CD4-positive, alpha-beta T cell treated with Interleukin-17A for 1 hour (primary cell): ENCODE measurements at places on chromosomes 6 and 20.

- no peak for DNase-seq
Observed at GRCh38 chr6:136063096-136063495, 187.0 kb downstream of the MTFR2 start.

GRCh38 chr6:9233686-9234085 is 798.3 kb upstream of the SLC35B3 start:
- DNase-seq = no peak

- DNase-seq = peak; percentile 83
Observed at GRCh38 chr6:137389150-137389704, 105.0 kb downstream of the OLIG3 start.

DNA sequence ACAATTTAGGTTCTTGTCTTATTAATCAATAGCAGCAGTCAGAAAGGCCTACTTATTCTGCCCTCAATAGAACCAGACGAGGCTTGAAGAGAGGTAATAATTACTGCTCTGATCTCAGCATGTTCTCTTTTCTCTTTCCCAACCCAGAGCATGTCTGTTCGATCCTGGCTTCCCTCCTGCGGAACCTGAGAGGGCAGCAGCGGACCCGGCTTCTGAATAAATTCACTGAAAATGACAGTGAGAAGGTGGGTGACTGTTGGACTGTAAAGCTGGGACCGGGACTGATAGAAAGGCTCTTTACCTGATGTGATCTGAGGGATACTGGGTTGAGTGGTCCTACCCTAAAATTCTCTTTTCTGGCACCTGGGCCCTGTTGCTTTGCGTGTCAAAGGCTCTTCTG is 63.0 kb upstream of the VSTM2L start:
- DNase-seq = no peak

DNA sequence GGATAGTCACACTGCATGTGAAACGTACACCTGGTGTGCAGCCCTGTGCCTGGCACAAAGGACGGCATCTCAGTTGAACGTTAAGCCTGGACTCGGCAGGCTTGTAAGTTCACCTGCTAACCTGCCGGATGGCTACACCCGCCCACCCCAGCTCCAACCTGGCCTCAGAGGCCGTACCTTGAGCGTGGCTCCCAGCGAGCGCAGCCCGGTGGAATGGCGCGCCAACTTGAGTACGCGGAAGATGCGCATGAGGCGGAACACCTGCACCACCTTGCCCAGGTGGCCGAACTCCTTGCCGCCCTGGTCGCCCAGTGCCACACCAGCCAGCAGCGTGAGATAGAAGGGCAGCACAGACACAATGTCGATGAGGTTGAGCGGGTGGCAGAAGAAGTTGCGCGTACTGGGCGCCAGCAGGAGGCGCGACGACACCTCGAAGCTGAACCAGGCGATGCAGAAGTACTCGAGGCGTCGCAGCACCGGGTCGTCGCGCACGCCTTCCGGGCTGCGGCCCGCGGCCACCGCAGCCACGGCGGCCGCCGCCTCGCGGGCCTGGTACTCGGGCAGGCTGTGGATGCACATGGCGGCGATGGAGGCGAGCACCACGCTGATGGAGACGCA is 3.3 kb downstream of the KCNS1 start:
- DNase-seq = peak; percentile 47

- DNase-seq = no peak
Observed at GRCh38 chr6:161198783-161199460, 74.9 kb downstream of the AGPAT4 start.

DNA sequence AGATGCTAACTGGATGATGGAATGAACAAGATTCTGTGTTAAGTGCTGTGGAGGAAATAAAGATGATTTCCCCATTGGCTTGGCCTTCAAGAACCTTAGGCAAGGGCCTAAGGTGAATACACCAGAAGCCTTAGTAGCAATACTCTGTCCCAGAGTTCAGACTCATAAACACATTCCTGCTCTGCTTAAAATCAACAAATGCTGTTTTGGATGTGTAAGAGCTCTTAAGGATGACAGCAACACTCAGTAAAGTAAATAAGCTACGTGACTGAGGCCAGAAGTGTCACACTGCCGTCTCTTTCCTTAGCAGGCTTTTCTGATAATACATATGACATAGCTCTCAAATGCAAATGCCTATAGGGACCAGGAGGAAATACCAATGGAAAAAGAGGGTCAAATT is 90.6 kb downstream of the EYA2 start:
- DNase-seq = no peak

GRCh38 chr20:35451295-35451694 is 4.1 kb upstream of the CEP250 start:
- no peak for DNase-seq

DNA sequence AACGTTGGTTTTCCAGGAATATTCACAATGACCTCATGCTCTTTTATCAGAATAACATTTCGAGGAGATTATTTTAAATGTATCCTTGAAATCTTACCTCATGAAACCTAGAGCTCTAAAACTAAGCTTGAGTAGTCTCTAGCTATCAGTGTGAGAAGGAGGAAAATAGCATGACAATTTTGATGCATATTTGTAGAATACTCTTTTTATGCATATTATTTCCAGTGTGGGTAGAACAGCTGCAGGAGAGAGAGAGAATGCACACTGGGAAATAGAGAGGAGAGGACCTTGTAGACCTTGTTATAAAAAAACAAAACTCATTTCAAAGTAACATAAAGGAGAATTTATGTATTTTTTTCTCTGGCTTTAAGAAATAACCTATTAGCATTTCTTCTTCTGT is 71.1 kb upstream of the VGLL2 start:
- no peak for DNase-seq
